Right cardiac atrium (tissue), 5 donors: ENCODE measurements at places on chromosomes 5 and 9. TPM values are rescaled to one million over a fixed set of nuclear protein-coding genes. Genes with fewer than 3 reads are reported as not detected.

DNA sequence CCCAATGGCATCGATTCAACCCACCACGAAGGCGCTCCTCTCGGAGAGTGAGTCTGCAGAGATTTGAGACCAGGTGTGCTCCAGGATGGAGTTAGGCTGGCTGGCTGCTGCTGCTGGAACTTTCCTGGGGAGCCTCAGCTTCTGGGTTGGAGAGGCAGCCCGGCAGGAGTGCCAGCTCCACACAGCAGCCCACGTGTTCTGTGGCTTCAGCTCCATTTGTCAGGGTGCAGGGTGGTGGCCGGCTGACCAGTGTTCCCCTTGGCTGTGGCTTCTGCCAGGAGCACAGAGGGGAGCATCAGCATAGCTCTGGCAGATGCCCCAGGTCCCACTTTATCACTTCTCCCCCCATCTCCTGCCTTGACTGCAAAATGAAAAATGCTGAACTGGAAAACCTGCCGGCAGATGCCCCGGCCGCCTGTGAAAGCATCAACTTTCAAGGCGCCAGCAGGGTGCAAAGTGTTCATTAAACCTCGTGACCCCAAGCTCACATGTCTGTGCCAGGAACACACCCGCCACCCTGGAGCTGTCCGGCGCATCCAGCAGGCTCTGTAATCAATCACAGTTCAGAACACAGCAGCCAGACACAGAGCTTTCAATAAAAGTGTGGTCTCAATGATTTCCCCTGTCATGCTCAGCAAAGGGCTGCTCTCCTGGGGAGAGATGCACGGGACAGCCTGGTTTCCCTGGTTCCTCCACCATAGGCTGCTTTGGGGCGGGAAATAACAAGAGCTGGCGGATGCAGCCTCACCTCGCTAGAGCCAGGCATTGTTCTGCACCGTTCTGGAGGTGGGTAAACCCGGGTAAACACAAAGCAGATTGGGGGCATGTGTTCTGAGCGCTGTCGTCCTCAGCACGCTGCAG lies 53.2 kb downstream of the TRIP13 start:
- peak; percentile 42 for DNase-seq

DNA sequence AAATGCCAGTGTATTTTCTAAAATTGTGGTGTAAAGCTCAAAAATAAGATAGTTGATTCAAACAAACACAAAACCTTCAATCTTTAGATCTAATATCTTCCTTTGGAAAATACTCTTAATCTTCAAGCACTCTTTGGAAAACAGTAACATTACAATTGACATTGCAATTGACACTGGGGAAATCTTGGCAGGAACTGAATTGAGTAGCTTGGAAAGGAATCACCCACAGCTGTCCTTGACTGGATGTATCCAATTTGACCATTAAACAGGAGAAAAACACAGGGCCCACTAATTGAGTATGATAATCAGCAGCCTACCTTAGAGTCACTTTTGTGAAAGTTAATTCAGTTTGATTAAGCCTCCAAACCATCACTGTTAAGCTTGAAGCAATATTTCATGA lies 776.7 kb downstream of the DTWD2 start:
- no peak for DNase-seq

DNA sequence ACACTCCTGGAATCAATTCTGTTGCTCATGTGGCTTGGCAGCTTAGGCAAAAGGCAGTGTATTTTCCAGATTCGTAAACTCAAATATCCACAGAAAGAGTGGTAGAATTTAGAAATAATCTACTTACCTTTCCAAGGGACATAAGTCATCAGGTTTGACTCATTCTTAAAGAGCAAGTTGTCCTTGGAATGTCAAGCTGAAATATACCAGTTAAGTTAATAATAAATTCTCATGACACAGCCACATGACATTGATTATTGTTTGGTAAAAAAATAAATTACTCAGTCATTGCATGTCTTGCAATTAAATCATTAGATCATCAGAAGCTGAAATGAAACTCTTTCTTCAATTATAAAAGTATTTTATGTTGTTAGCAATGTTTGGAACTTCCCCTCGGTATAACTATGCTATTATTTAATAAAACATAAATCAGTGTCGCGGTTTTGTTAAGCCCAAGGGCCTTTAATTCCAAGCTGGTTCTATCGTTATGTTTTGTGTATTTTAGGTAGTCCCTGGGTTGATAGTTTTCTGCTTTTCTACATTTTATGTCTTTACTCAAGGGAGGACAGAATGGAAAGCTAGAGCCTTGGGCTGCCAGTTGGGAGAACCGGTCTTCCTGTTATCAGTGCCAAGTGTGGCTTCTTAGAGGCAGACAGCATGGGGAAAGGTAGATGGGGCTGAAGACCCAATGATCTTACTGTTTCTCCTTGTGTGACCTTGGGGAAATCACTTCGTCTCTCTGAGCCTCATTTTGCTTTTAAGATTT lies 79.3 kb upstream of the PRLR start:
- DNase-seq, result no peak

Gene C5orf58
- total RNA-seq, result not detected

Gene MAML1
- total RNA-seq, result 15.4 TPM

DNA sequence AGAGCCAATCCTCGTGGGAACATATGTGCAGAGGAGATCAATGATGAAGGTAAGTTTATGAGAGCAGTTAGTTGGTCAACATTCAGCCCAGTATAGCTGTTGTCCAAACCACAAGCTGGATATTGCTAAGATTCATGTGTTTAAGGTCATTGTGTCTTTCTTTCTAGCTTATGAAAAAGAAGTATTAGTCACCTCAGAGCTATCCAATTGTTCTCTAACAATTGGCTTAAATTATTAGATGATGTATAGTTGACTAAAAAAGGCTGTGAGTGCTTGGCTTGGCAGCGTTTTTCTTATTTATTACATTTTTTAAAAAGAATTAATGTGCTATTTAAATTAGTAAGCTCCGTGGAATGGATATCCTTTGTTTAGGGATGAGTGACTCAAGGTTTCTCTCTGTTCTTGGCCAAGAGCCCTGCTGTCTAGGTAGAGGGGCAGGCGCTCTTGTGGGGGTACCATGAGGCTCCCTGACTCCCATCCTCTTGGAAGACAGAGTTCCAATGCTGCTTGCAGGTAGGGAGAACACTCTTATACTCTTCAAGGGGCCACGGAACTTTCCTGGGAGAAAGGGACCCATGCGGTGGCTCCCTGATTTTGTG lies 487.4 kb downstream of the IRX1 start:
- DNase-seq, result no peak

DNA sequence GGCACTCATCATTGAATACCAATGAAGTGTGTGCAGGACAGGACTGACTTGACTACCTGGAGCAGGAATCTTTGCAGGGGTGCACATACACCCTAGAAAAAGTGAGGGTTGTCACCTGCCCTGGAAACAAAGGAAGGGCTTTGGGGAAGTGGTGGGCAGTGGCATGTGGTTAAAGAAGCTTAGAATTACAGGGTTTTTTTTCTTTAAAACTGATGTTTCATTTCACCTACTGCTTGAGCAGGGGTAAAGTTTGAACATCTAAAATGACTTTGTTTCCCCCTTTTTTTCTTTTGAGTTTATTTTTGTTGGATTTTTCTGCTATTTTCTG lies 2.0 kb upstream of the KDM3B start:
- DNase-seq, result no peak

DNA sequence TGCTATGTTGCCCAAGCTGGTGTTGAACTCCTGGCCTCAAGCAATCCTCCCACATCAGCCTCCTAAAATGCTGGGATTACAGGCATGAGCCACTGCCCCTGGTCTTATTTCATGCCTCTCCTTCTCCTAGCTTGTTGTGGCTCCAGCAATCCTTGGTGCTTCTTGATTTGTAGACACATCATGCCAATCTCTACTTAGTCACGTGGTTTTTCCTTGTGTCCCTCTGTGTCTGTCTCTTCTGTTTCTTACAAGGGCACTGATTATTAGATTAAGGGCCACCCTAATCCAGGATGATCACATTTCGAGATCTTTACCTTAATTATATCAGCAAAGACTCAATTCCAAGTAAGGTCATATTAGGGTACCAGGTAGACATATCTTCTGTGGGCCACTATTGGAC lies 9.2 kb upstream of the IL31RA start:
- no peak for DNase-seq

DNA sequence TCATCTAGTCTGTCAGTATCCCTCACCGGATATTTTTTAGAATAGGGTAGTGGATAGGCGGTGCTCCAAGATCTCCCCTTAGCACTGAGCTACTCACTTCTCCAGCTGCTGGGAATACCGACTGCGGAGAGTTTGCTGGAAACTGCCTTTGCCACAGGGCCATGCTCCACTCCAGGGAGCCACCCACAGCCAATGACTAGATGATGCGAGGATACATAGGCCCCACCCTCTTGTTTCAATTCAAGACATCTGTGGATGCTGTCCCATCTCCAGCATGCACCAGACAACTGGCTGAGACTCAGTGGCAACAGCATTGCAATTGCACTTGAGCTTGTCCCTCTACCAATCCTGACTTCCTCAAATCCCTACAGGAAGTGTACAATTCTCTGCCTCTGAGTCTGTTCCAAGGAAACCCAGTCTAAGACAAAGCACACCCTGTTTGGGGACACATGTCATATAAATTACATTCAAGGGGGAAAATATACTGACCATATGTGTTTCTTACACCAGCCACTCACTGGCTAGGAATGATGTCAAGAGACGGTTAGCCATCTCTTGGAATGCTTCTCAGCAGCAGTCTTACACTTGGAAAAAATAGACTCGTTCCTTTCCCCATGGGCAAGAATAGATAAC lies 312.6 kb upstream of the KIF2A start:
- no peak for DNase-seq
